ENCODE measurements at places on chromosomes 2 and 18.

GRCh38 chr2:232970051-232970450 is 43.0 kb downstream of the NGEF start:
- DNase-seq = no peak

DNA sequence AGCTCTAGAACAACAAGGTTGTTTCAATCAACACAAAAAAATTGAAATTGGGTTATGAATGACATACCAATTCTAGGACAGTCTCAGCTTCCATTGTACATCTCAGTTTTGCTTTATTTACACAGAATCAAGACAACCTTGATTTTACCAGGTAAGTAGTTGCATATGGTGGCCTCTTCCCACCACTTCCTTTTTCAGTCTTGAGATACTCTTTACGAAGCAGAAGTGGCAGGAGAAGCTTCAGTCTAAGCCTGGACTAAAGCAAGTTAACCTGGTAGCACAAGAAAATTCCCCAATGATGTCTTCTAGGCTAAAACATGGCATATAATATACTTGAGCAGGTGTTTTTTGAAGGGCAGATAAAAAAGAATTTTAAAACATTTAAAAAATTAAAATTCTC is 10.7 kb upstream of the FAM136A start:
- DNase-seq = no peak

DNA sequence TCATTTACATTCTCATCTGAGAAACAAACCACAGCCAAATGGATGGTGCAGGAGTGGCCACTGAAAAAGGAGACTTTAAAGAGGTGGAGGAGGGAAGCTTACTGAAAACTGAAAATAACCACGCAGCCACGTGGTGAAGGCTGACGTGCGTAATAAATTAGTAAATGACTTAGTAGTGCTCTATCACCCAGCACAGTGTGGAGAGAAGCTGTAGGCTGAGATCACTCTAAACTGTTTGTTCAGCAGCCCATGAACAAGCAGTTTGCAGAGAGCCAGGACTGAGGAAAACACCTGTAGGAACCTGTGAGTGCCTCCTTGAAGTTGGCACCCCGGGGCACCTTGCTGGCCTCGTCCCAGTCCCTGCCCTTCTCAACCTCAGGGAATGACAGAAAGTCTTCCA is 193.0 kb downstream of the TXNL1 start:
- DNase-seq = no peak

DNA sequence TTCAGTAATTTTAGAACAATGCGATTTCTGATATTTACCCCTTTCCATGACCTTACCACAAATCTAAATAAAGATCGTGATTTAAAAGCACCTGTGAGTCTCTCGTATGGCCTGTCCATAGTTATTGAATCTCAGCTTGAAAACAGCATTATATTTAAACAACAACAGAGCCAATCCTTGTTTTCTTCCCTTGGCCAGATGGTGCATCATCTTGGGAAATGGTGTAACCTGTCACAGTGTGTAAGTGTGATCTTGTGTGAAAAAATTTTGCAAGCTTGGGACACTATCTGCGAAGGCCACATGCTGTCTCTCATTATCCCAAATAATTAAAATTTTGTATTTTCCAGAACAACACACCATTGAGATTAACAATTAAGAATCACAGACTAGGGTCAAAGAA is 262.7 kb upstream of the SPHKAP start:
- no peak for DNase-seq

- DNase-seq = no peak
Observed at GRCh38 chr2:68100189-68100588, 37.4 kb upstream of the C1D start.

GRCh38 chr2:50225021-50225928 is 806.7 kb downstream of the NRXN1 start:
- DNase-seq = no peak

DNA sequence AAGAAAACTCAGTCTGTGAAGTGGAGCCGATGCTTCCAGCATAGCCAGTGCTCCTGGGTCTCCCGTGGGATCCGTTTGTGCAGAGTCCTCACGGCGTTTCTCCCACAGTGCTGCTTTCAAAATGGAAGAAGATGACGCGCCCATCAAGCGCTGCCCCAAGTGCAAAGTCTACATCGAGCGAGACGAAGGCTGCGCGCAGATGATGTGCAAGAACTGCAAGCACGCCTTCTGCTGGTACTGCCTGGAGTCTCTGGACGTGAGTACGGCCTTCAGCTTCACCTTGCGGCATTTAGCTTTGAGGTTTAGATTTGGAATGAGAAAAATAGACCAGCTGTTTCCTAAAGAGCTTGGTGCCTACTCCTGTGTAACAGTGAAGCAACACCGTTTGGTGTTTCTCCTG is 107.0 kb downstream of the RNF144A start:
- no peak for DNase-seq

DNA sequence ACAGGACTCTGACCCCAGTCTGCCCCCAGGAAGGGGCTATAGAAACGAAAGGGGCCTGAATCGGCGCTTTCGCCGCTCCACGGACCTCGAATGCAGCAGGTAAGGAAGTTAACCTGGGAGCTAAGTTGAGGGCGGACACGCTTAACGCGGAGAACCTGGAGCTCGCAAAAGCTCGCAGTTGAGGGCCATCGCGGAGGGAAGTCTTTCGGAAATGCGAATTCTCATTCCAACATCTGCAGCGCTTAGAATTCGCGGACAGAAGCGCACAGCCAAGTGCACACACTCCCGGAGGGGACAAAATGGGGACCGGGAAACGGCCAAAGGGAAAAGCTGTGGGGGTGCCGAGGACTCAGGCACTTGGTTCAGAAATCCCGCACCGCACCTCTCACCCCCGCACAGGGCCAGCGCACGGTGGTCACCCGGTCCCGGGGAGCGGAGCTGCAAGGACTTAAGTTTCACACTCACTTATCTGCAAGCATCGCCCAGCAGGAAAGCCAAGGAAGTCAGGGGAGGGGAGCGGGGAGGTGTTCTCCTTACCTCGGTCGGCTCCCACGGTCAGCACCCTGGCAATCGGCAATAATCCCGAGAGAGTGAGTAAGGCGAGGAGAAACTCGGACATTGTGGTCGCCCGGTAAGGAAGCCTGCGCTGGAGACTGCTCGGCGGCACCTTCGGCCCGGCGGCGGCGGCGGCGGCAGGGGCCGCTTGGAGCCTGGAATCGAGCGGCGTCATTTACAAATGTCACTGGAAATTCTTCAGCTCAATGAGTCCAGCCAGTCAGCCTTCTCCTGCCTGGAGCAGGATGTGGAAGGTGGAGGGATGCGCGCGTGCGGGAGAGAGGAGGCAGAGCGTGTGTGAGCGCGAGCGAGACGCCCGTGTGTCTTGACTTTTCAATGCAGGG is 456 bp downstream of the LRP1B start:
- no peak for DNase-seq

DNA sequence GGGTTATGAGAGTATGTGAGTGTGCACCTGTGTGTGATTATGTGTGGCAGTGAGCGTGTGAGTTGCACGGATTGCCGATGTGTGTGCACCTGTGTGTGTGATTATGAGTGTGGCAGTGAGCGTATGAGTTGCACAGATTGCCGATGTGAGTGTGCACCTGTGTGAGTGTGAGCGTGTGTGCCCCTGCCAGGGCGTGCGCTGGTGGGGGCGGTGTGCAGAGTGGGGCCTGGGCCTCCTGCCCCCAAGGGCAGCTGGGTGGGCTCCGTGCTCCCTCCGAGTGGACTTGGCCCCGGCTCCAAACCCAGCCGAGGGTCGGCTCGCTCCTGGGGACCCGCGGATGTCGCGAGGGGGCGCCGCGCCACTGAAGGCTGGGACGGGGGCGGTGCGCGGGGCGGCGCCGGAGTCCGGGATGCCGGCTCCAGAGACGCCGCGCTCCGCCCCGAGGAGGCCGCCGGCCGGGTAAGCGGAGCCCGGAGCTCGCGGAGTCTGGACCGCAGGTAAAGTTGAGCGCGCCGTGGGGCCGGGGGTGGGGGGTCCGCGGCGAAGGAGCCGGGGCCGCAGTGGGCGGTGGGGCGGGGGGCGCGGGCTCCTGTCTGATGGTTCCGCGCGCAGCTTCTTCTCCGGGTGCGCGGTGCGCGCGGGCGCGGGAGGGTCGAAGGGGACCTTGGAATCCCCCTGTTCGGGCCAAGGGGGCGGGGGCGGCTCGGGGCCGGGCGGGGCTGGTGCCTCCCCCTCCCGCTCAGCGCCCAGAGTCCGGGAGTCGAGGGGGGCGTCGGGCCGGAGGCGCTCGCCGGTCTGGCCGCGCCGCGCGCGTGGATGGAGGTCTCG is at the start of gene KCNG2:
Gene KCNG2, plus strand, starts transcription at position 421 of the 828 bp plus-strand sequence. CDS start 65,730 bp downstream, outside the sequence.
- no peak for DNase-seq

GRCh38 chr2:37786191-37786698 is 114.8 kb upstream of the CDC42EP3 start:
- DNase-seq = no peak

DNA sequence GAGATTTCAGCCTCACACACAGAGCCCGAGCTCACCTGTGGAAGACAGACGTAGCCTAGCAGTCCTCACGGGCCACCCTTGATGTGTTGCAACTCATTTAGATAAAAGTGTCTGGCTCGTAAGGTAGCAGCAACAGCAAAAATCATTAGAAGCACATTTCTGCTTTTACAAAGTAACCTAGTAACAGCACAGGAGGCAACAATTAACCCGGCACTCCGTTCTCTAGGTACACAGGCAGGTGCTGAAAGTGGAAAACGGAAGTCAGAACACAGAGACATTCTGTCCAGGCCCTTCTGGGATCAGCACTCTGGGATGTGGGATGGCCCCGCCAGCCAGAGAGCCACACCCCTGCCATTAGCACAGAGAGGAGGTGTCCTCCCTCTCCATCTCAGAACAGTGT is 99.3 kb downstream of the KLHL29 start:
- no peak for DNase-seq

DNA sequence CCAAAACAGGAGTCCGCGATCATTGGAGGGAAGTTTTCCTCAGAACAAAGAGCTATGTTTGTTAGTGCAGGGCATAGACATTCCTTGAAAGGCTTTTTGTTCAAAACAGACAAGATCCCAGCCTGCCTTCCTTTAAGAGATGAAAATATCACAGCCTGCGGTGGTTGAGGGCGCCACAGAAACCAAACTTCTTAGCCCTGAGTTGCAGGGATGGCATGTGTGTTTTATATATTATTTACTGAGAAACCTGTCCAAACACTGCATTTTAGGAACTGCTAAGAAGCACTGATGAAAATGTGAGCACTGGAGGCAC is 57.5 kb upstream of the TMEM178A start:
- no peak for DNase-seq

DNA sequence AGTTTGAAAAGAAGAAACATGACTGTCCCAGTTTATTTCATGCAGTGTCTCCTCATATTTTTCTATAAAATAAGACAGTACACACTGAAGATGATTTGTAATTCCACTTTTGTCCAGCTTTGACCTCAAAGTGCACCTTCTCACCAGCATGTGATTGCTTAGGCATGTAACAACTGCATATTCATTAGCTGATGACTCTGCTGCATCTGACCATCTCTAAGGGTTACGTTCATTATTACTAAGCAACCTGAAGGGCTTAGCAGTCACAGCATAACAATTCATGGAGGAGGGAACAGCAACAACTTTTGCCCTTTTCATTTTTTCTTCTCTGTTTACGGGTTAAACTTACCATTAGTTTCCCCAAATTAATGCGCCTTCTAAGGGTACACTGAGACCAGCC is 330.6 kb upstream of the PIK3C3 start:
- DNase-seq = no peak

GRCh38 chr2:105747991-105748390 is 3.3 kb downstream of the NCK2 start:
- DNase-seq = no peak

DNA sequence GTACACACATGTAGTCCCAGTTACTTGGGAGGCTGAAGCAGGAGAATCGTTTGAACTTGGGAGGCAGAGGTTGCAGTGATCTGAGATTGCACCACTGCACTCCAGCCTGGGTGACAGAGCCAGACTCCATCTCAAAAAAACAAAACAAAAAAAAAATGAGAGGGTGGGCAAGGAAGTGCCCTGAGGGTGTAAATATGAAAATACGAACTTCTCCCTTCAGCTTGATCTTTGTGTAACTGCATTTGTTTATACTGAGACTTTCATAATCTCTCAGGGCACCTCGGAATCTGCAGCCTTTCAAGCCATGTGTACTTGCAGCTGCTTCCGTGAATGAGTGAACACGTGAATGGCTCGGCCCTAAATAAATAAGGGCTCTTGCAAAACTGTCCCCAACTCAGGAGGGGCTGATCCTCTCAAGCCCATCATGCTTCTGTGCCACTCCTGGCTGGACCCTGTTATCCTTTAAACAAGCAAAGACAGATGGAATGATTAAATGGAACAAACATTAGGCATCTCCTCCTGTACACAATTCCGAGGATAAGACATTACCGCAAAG is 96.8 kb downstream of the BOD1L2 start:
- DNase-seq = no peak

DNA sequence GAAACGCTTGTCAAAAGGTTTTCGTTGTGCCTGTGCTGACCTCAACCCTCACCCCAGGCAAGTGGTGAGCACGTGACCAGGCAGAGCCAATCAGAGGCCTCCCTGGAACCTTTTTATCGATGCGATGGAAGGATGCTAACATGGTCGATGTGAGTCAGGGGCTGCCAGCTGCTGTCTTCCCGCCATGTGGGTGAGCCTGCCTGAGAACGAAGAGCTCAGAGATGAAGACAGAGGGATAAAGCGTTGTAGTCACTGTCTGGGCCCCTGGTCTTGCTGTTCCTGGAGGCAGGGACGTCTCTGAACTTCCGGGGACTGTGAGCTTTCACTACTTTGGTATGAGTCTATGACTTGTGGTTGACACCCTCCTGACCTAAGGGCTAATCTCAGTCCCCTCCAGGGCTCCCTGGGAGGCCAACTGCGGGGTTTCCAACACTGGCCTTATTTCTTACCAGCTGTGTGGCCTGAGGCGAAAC is 18.6 kb downstream of the DNMT3A start:
- DNase-seq = peak; percentile 68

- no peak for DNase-seq
Observed at GRCh38 chr18:49013291-49013691, 62.5 kb upstream of the SMAD7 start.

GRCh38 chr2:207619764-207620203 is 5.4 kb downstream of the METTL21A start:
- no peak for DNase-seq

GRCh38 chr2:16853088-16853487 is 187.5 kb upstream of the CYRIA start:
- DNase-seq = no peak

DNA sequence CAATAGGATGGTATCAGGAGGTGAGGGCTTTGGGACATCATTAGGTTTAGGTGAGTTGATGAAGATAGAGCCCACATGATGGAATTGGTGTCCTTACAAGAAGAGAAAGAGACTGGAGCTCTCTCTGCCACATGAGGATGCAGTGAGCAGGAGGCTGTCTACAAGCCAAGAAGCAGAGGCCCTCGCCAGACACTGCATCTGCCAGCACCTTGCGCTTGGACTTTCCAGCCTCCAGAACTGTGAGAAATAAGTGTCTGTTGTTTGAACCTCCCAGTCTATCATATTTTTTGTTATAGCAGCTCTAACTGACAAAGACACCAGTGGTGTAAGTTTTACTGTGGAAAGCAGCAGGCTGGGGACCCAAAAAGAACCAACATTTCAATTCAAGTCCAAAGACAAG is 571.1 kb upstream of the ID2 start:
- no peak for DNase-seq

GRCh38 chr2:219179601-219180465 is 1.8 kb downstream of the RETREG2 start:
- DNase-seq = no peak

Measured in T-helper 9 cell (primary cell).